Placental pericyte (primary cell): ENCODE measurements at places on chromosomes 7 and 10. TPM values are rescaled to one million over a fixed set of nuclear protein-coding genes. Genes with fewer than 3 reads are reported as not detected.

SPAM1 gene
- total RNA-seq: not detected in 2 replicates

TMEM196 gene
- not detected in 2 replicates for total RNA-seq

PDE1C gene
- total RNA-seq: 0.22 and 2.0 TPM in 2 replicates

PTEN gene
- total RNA-seq: 124 and 150 TPM in 2 replicates
